ENCODE measurements at places on chromosomes 4 and X.

DNA sequence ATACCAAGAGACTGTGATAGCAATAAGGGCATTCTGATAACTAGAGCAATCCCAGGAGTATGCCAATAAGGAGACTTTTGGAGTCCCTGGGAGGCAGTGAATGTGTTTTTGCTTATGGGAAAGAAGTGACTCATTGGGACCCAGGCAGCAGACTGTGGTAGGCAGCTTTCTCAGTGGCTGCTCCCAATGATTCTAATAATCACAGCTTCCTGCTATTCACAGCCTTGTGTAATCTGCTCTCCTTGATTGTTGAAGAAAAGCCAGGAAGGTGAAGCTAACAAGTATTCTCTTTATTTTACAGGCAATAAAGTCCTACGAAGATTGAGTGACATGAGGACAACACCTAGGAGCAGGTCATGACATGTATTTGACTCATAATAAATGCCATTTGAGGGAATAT, 70.3 kb upstream of the DDX60 start:
- DNase-seq, result peak; percentile 33

DNA sequence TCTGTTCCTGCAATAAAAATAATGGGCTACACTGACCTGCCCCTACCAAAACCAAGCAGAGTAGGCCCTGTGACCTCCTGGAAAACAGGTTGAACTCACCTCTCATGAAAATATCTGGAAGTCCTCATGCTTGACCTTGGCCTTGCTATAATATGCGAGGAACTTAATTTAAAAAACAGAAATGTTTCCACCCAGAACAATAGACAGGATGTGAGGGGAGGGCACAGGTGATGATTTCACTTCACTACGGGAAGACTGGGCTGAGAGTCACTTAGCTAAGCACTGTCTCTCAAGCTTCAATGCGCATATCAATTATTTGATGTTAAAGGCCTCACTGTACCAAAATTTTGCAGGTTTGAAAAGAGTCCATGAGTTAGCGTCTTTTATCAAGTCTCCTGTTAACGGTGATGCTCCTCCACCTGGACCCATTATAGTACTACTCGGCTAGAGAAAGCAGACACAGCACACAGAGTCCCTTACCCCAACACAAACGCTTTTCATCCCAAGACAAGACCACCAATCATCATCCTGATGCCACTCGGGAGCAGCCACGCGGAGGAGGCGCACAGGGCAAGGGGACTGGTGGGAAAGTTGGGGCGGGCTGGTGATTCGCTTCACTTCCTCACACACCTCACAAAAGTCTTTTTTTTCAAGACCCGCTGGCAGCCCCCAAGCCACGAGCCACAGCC, 25.9 kb downstream of the ZNF721 start:
- DNase-seq, result no peak

- DNase-seq, result no peak
Observed at GRCh38 chr4:2159931-2160330, 82.0 kb downstream of the HAUS3 start.

- DNase-seq, result no peak
Observed at GRCh38 chrX:30627818-30628652, 25.2 kb upstream of the GK start.

DNA sequence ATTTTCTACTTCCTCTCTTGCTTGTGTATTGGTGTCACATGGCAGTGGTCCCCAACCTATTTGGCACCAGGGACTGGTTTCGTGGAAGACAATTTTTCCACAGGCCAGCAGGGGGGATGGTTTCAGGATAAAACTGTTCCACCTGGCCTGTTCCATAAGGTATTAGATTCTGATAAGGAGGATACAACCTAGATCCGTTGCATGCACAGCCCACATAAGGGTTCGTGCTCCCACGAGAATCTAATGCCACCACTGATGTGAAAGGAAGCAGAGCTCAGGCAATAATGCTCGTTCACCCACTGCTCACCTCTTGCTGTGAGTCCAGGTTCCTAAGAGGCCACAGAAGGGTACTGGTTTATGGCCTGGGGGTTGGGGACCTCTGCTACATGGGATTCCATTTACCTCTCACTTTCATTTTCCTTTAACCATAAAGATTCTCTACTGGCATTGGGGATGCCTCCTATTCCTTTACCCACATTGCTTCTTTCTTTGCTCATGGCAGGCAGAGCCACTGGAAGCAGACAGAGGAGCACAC, 38.1 kb downstream of the SEC31A start:
- DNase-seq, result peak; percentile 2

DNA sequence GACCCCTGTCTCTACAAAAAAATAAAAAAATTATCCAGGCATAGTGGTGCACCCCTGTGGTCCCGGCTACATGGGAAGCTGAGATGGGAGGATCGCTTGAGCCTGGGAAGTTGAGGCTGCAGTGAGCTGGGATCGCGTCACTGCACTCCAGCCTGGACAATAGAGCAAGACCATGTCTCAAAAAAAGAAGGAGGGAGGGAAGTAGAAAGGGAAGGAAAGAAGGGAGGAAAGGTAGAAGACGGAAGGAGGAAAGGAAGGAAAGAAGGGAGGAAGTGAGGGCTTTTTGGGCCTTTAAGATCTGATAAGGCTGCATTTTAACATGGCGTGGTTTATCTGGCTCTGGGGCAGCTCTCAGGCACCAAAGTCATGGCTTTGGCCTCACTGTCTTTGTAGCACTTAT, 10.4 kb downstream of the PDK3 start:
- DNase-seq, result no peak

DNA sequence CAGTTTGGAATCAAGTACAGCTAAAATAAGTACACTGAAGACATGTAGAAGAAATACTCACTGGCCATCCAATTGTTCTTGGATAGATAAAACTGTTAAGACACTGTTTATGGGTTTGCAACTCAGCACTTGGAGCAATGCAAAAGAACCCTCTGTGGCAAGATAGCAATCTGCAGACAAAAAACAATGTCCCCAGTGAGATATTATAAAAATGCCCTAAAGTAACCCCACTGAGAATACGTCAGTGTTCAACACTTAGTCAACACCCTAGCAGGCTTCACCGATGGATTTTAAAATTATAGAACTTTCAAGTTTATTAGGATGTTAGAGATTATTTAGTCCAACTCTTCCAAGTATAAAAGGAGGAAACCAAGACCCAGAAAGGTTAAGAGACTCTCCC, 47.5 kb upstream of the NDP start:
- DNase-seq, result no peak

GRCh38 chrX:153624196-153625091, 22.6 kb upstream of the DUSP9 start:
- no peak for DNase-seq

DNA sequence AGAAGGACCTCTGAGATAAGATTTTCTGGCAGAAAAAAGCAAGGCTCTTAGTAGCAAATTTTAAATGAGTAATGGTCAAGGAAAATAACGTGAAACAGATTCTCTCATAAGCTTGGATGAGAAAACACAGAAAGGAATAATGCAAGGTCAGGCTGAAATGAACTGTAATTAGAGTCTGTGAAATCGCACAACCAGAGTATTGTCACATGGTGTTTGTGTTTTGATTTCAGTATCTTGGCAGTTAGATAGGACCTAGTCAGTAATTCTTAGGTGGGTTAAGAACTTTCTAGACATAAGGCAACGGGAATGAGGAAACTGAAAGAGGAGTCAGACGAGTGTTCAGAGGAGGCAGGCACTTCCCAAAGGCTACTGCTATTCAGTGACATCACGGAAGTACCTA, 34.6 kb downstream of the LIMCH1 start:
- no peak for DNase-seq

DNA sequence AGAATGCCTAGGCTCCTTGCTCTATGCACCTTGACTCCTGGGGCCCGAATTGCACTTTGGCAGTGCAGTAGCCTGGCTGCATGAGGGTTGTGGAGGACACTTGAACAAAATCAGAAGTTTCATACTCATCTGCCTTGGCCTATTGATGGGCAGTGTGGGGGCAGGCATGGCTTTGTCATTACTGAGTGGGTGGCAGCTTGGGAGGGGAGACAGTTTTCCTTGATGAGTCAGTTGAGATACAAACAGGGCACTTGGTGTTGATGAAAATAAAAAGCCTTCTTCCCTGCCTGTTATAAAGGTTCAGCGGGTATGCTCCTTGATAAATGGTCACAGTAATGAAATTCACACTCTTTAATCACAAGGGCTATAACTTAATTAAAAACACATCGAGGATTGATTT, 126.8 kb upstream of the MAMLD1 start:
- peak; percentile 7 for DNase-seq

DNA sequence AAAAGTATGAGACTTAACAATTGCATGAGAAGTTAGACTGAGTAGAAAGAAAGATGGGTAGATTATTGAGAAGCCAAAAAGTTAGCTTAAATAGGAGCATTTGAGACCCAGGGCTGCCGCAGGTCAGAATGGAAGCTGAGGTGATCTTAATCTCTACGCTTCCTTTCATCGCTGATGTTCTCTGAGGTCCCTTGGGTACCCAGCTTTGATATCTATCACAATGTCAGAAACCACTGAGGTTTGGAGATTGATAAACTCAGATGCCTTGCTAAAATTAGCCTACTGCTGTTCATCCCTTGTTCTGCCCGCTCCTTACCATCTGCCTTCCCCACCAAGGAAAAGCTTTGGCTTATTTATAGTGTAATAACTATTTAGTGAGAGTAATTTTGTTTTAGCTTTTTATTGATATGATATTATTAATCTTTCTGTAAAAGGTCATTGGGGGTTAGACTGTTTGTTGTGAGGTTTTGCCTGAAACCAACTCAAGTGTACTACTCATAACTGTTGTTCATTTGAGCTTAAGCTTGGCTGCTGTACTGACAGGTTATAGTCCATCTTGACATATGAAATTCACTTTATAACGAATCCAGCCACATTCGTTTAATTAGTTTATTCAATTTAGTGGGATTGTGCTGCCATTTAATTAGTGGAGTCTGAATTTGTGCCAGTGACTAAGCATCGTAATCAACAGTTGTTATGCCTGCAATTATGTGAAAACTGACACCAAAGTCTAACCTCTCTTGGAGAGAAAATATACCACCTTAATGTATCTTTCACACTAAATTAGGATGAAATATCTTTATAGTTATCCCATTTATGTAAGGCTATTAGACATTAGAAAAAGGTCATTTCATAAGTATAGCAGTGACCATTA, 15.1 kb downstream of the MCUB start:
- no peak for DNase-seq

GRCh38 chr4:104944596-104944995, 202.1 kb upstream of the TET2 start:
- DNase-seq, result no peak

- DNase-seq, result no peak
Observed at GRCh38 chr4:151046609-151047008, 31.5 kb upstream of the LRBA start.

DNA sequence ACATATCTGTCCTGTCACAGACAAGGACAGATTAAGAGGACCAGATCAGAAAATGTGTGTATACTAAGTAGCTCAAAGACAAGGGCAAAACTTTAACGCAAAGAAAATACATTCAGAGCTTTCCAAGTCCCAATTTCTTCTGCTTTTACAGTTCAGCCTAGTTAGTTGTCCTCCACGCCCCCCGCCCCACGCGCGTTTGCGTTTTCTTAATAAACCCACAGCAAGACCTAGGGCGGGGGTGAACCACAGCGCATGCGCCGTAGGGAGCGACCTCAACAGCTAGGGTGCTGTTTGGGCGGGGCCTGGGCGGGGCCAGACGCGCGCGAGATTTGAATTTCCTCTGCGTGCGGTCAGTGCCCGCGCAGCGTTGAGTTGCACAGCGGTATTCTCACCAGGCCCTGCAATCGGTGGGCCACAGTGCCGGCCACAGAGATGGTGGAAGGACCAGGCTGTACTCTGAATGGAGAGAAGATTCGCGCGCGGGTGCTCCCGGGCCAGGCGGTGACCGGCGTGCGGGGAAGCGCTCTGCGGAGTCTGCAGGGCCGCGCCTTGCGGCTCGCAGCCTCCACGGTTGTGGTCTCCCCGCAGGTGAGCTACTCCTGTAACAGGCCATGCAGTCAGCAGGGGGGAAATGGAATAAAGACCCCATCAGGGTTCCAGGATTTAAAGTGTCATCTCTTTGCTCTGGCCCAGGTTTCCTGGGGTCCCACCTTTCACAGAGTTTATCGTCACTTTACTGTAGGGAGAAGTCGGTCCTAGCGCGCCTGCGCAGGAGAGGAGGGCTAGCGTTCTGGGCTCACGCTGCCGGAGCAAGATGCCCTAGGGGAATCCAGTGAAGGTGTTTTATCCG, at the start of gene NEIL3:
Gene NEIL3 (plus strand): TSS at position 353 of the 850 bp plus-strand sequence. CDS start 80 bp downstream, at position 433.
- DNase-seq, result peak; percentile 82

- DNase-seq, result no peak
Observed at GRCh38 chr4:185416955-185417354, 8.8 kb downstream of the UFSP2 start.

DNA sequence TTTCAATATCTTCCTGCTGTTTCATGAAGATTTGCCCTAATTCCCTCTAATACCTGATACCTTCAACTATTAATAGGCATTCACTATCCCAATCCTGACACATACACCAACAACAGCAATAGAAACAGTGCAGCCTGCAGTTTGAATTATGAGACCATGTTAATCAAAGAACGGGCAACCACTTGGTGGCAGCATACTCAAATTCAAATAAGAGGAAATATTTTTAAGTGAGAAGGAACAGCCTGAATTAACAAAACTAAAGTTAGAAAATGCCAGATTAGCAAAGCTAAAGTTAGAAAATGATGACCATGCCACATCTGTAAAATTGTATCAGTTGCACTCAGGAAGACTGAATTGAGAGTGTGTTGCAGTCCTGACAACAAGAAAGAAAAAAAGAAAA, 204.9 kb downstream of the SMARCA1 start:
- peak; percentile 37 for DNase-seq

- DNase-seq, result no peak
Observed at GRCh38 chr4:81392164-81392563, 79.5 kb downstream of the RASGEF1B start.

GRCh38 chr4:39166669-39167068, 15.7 kb upstream of the WDR19 start:
- no peak for DNase-seq

GRCh38 chr4:2395038-2395437, 23.4 kb downstream of the ZFYVE28 start:
- DNase-seq, result no peak

- DNase-seq, result no peak
Observed at GRCh38 chrX:71615954-71616353, 2.4 kb downstream of the CXCR3 start.

GRCh38 chrX:16992951-16993350, 46.5 kb downstream of the REPS2 start:
- DNase-seq, result no peak

DNA sequence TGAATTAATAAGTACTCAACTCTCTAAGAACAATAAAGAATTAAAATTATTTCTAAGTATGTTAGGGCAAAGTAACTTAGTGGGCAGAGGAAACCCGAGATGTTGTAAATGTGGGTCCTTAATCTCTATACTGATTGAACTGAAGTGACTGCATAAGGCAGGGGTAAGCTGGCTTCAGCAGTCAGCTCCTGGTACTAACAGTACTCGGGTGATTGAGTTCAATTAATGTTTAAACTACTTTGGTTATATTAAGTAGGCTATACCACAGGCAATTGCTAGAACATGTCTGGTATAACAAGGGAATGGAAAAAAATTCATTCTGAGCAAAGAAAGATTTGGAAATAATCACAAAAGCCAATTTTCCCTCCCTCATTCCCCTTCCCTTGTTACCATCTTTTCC, 90.7 kb downstream of the LNX1 start:
- DNase-seq, result no peak

All from PC-3 (cell line).